Kidney (tissue), 22 donors: ENCODE measurements at places on chromosomes 3 and 15.
A peak's percentile ranks its signal among the peaks of the same experiment; 100 is the strongest.

DNA sequence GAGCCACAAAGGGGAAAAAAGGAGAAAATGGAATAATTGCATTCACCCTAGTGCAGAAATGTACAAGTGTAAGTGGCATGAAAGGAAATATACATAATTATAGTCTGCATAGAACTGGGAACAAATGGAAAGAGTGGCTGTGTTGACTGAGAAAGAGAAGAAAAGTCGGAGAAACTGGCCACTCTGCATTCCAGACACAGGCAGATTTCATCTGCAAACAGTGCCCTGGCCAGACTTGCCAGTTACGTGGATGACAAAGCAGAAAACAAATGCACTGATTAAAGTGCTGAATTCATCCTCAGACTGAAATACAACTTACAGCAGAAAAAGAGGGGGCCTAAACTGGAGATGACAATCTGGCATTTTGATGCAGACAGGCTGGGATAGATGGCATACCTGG, 129.8 kb downstream of the FGF12 start:
- no peak for DNase-seq

DNA sequence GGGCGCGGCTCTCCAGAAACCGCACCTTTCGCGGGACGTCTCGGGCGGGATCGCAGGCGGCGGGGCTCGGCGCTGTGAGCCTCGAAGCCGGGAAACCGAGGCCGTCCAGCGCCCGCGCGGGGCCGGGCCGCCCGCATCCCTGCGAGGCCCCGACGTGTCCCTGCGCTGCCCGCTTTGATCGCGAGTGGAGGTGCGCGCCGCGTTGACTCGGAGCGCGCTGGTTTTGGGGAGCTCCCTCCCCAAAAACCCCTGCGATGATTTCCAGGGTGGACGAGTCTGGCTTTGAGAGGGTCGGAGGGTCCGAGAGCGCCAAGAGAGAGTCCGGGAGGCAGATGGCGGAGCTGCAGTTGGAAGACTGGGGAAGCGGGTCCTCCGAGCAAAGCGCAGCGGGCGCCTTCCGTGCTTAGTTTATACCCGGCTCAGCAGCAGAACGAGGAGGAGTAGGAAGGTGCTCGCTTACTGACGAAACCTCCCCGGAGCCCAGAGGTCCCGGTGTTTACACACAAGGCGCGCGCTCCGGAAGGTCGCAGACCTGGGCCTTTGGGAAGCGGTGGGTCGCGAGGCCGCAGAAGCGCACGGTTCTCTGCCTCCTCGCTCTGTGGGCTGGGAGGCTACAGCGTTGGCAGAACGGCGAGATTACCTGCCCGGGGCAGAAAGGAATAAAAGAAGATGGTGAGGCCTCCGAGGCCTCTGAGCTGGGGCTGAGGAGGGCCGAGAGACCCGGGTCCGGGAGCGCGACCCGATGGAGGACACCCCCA, 687 bp downstream of the ALDH1A3 start:
- DNase-seq = peak; percentile 38

DNA sequence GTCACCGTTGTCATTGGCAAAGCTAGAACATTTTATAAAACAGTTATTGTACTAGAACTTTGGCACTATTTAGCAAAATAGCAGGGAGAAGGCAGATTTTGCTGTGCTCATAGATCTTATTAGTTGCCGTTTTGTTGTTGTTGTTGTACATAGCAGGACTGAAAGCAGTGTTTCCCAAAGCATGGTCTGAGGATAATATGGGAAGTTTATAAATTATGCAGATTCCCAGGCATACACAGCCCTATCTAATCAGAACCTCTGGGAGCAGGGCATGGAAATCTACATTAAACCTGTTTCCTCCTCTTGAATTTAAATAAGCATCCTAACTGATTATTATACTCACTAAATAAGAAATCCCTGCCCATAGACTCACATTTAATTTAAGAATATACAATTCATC, 87.9 kb downstream of the RAP2B start:
- no peak for DNase-seq

DNA sequence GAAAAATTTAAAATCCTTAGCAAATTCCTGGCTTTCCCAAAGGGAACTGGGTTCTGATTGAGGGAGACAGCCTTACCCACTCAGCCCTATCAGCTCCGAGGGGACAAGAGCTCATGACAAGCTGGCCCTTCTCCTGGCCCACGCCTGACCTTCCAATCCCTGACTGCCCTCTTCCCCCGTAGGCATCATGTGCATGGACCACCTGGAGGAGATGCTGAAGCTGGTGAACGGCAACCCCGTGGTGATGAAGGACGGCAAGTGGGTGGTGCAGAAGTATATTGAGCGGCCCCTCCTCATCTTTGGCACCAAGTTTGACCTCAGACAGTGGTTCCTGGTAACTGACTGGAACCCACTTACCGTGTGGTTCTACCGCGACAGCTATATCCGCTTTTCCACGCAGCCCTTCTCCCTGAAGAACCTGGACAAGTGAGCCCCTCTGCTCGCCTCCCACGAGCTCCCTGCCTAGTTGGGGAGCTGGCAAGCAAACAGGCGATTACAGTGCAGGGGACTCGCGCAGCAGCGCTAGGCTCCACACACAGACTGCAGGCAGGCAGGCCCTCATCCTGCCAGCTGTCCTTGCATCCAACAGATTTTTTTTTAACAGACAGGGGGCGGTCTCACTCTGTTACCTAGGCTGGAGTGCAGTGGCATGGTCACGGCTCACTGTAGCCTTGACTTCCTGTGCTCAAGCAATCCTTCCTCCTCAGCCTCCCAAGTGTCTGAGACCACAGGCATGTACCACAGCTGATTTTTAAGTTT, 16.8 kb downstream of the RPUSD3 start:
- DNase-seq = no peak

DNA sequence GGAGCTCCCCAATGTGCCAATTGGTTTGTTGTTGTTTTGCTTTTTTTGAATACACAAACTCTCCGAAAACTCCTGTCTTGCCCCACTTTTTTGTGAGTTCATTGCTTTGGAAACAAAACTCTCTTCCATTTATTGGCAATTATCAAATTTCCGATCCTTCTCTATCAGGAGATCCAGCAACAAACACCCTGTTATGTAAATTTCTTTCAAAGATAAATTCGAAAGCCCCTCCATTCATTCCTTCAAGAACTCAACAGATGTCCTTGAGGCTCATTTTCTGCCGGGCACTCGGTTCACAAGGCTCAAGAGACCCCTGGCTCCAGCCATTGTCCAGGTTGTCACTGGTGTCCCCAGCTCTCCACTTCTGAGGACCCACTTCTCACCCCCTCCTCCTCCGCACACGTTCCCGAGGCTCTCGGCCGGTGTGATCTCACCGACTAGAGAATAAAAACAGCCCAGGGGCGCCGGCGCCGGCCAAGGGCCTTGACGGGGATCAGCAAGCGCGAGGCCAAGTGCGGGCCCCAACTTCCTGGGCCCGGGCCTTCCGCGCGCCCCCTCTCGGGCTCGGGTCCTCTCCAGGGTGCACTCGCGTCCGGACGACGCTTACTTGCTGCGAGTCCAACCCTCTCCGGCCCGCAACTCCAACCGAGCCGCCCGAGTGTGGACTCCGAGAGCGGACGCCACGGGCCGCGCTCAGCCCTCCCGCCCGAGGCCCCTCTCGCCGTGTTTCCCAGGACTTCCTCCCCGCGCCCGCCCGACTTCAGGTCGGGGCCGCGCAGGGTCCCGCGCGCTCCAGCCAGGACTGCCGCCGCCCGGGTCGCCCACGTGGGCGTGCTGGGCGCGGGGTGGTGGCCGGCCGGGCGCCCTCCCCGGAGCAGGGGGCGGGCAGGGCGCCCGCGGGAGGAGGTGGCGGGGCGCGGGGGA, 533 bp upstream of the SMAD3 start:
- DNase-seq = no peak

GRCh38 chr3:15097891-15098290, 1.1 kb downstream of the RBSN start:
- no peak for DNase-seq

DNA sequence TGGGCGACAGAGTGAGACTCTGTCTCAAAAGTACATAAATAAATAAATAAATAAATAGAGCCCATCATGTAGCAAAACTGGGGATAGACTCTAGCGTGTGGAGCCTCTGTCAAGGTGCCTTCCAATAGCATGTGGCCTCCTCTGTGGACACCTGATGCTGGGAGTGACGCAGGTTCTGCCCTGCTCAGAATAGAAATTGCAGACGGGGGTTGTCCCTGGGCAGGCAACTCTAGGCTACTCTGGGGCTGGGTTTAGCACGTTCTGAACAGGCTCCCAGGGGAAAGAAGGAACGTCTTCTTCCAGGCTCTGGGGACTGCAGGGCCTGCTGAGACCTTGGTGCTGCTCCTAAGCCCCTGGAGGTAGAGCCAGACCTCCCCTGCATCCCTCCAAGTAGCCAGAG, 65.3 kb downstream of the EPHB3 start:
- no peak for DNase-seq

DNA sequence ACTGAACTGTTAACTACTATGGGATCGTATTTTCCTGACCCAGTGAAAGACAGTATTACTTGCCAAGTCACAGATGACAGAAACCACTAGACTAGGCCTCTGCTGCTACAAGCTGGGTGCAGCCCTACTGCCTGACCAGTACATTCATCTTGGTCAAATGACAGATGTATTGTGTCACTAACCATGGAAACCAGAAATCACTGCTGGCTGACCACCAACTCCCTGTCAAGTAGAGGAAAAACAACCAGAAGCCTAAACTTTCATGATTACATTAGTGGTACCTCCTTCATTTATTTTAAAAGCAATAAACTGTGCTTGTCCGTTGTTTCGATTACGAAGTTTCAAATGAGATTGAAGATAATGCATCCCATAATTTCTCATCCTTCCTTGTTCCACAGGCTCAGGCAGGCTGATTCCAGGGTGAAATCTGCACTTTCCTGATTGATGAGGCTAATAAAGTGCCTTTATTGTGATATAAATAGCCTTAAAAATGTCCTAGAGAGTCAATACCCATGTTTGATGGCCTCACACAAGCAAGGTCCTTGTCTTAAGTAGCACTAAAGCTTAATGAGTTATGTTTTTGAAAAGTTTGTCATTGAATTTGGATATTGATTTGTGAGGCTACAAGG, 309.7 kb downstream of the LSAMP start:
- DNase-seq = peak; percentile 80

DNA sequence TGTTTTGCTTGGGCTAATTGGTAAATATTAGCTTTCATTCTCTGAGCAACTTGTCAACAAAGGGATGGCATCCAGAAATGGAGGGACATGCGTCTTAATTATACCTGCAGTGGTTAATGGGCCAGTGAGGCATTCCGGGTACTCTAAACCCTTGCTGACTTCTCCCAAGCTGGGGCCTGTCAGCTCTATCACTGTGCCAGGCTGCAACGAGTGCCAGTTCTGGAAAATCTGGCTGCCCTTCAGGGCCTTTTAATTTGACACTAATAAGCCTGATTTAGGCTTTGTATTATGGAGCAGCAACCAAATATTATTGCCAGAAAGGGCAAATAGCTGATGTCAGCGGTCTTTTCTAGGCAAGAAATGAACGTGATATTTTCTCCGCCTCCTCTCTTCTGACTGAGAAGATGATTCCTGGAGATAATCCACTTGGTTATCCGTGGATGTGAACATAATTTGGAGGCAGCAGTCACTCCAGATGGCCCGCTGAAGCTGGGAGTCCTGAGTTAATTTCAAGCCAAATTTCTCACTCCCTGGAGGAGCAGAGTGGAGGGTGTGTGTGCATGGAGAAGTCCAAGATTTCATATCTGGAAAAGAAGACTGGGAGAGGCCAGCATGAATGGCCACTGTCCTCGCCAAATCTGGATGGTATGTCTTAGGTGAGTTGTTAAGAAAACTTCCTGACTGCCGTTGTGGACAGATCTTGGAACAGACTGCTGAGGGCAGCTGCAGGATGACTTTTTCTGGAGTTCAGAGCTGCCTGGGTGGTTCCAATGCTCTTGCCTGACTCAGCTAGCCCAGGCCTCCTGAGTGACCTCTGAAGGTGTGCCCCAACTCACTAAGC, 44.4 kb upstream of the PSMD6 start:
- no peak for DNase-seq

GRCh38 chr15:49697121-49697520, 76.3 kb downstream of the DTWD1 start:
- no peak for DNase-seq

GRCh38 chr3:43017004-43017403, 37.9 kb downstream of the GASK1A start:
- DNase-seq = no peak

DNA sequence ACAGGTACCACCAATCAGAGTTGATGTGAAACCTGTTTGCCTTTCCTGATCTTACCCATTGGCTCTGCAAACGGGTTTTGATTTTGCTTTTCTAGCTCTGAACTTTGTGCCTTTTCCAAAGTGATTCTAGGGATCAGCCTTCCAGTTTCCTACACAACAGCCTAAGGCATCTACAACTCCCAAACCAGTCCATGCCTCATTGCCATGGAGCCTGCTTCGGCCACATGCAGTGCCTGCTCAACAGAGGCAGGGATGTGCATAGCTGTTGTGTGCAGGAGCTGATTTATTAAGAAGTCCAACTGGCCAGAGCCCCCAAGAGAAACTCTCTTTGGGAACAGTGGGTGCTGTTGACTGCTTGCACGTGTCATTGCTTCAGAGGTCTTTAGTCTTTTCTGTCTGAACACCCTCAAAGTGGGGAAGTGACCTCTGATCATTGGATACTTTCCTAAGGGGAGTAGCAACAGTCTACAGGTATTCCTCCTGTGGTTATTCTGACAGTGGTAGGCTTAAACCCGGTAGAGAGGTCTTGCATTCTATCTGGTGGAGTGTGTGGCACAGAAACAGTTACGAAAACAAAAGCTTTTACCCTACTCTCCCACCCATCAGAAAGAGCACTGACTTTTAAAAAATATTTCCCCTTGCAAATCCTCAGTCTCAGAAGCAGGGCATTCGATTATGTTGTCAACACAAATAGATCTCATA, 36.6 kb upstream of the THSD4 start:
- no peak for DNase-seq

- no peak for DNase-seq
Measured at GRCh38 chr3:50649451-50649931, 25.2 kb upstream of the DOCK3 start.

DNA sequence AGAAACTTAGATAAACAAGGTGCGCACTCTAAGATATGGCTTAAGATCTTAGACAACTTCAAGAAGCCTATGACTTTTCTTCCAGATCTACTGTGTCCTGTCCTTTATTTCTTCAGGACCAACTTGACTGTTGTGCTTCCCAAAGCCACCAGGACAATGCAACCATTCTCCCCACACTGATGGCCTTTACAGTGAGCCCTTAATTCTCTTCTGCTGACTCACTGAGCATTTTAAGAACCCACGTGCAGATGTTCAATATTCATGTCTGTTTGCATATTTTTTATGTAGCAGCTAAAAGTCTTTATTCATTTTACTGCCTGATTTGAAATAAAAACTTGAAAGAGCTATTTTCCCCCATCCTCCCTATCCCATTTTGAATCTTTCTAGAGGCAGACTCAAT, 103.3 kb upstream of the SLC2A2 start:
- DNase-seq = no peak

GRCh38 chr15:31559786-31560185, 233.2 kb downstream of the KLF13 start:
- DNase-seq = no peak

GRCh38 chr15:33860754-33861153, 107.5 kb upstream of the CHRM5 start:
- no peak for DNase-seq

GRCh38 chr3:72158639-72159326, 373.8 kb upstream of the PROK2 start:
- peak; percentile 65 for DNase-seq

GRCh38 chr3:10467904-10468612, 37.3 kb downstream of the ATP2B2 start:
- no peak for DNase-seq

- no peak for DNase-seq
Measured at GRCh38 chr15:30919877-30920550, 16.3 kb downstream of the FAN1 start.

GRCh38 chr3:119817071-119817470, 35.2 kb downstream of the NR1I2 start:
- no peak for DNase-seq

GRCh38 chr3:28947751-28948150, 333.1 kb upstream of the RBMS3 start:
- no peak for DNase-seq
